Omental fat pad (tissue), 4 donors: ENCODE measurements at places on chromosomes 1 and 21.

DNA sequence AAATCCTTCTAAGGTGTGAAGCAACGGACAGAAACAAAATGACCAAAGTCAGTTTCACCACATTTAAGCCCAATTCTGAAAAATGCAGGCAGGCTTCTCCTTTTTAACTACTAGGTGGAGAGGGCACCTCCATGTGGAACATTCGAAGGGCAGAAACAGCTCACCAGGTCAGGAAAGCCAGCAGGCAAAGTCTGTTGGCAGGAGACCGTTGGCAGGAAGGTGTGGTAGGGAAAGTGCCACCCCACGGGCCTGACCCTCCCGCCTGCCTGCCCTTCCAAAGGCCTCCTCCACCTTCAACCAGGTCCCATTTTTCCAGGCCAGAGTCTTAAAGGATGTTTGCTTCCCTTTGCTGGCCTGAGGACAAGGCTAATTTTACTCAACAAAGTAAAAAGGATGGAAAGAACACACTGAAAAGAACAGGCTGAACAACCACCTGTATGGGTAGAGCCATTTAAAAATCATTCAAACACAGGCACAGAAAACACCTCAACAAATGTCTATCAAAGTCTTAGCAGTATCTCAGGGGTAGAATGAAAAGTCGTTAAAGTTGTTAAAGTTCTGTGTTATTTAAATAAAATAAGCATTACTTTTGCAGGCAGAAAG, 26.4 kb downstream of the CAPZB start:
- DNase-seq, result no peak

GRCh38 chr1:165354739-165355138, 1.8 kb downstream of the LMX1A start:
- DNase-seq, result no peak

DNA sequence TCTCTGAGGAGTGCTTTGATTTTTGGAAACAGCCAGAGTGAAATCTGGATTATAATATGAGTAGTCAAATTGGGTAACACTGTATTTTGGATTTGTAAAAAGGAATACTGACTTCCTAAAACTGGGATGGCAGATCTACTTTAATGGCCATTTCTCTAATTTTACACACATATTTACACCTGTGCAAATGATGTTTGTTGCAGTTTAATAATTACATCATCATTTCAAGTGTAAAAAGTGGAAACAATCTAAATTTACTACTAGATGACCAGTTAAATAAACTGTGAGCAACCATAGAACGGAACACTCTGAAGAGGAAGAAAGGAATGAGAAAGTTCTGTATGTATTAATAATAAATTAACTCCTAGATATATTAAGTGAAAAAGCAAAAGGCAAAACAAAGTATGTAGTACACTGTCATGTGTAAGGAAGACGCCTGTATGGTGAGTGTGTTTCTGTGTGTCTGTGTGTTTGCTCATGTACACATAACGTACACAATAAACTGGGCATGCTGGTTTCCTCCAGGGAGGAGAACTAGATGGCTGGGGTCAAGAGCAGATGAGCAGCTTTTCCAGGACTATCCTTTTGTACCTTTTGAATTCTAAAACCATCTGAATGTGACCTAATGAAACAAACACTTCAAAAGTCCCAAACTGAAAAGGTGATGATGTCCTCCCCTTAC, 2.9 kb upstream of the RHEX start:
- no peak for DNase-seq

DNA sequence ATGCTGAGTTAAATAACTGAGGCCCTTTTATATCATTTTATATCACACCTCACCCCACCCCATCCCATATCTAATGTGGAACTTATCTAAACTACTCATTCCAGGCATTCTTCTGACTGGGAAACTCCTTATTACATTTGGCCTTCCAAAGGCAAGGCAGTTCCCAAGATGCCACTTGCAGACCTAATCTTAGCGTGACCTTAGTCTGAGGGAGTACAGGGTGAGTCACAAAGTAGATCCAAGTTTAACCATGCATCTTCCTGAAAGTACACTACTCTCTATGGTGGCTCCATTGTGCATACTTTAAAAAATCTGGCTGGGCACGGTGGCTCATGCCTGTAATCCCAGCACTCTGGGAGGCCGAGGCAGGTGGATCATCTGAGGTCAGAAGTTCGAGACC, 353.6 kb upstream of the C1orf87 start:
- no peak for DNase-seq

GRCh38 chr1:71668065-71668464, 587.2 kb upstream of the ZRANB2 start:
- DNase-seq, result no peak

DNA sequence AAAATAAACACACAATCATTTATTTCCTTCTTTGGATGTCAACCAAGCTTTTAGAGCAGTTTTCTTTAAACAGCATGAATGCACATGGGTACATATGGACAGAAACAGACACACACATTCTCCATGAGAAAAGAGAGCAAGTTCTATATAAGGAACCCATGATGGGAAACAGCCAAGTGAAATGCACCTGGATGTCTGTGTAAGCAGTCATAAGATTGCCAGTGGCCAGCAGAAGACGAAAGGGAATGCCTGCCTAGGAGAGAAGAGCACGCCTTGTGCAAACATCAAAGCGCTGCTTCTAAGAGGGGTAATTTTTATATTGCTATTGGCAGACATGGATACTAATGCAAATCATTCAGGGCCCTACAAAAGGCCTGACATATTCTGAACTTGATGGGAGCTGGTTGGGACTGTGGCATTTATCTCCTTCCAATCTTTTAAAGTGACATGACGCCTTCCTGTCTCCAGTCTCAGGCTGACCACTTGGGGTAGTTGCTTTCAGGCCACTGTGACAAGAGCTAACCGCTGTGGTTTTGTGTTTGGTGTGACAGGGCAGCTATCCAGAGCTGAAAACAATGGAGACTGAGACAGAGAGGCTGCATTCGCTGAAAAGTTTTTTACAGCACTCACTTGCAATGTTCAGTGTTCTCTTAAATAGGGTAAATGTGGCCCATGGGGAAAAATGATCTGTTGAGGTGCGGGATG, 75.0 kb upstream of the DPT start:
- no peak for DNase-seq

- DNase-seq, result no peak
Observed at GRCh38 chr1:213123087-213123486, 72.0 kb downstream of the RPS6KC1 start.

- no peak for DNase-seq
Observed at GRCh38 chr1:112027696-112028095, 38.2 kb upstream of the KCND3 start.

DNA sequence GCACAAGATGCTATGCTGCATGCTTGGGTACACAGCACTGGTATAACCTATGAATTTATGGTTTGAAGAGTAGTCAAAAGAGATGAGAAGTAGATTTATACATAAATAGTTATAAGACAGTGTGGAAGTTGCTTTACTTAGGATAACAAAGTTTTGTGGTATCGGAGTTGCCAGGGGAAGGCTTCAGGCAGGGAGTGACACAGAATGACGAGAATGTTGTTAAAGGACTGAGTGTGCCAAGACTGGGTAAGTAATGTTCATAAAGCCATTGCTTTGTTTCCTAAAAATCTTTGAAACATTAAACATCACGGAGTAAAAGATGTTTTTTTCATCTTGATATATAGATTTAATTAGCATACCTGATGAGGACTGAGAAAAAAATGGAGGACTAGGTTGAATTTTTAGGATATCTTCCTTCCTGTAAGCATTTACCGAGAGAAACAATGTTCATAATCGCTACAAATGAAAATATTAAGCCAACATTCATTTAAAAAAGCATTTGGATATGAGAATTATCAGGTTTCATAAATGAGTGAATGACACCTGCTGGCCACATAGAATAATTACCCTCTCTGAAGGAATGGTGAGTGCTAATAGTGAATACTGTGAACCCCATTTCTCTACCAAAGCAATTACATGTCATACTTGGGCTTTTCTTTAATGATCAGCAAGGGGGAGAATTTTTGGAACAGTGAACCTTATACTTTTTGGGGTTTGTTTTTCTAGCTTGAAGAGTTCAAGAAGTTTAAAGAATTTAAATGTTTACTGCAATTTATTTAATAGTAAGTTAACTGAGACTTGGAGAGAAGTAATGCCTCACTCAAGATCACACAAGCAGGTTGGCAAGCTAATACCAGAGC, 28.4 kb downstream of the EXTL2 start:
- no peak for DNase-seq

GRCh38 chr21:45050345-45050796, 24.0 kb upstream of the ADARB1 start:
- no peak for DNase-seq

GRCh38 chr1:171141688-171142415, 43.2 kb upstream of the FMO2 start:
- no peak for DNase-seq

GRCh38 chr21:37711836-37712568, 204.3 kb downstream of the KCNJ6 start:
- no peak for DNase-seq

DNA sequence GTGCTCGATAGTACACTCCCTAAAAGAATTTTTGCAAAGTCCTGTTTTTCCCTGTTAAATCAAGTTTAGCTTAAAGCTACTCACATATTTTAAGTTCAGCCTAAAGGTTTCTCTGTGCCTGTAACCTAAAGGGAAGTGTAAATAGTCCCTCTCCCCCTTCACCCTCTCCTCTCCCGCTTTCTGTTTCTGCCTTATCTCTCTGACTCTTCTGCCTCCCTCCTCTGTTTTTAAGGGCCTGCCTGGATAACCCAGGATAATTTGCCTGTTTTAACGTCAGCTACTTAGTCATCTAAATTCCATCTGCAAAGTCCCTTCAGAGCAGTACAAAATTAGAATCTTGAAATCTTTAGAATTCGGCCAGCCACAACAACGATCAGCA, 92.6 kb downstream of the NID1 start:
- no peak for DNase-seq

GRCh38 chr1:110916669-110917306, 43.8 kb downstream of the CD53 start:
- no peak for DNase-seq

DNA sequence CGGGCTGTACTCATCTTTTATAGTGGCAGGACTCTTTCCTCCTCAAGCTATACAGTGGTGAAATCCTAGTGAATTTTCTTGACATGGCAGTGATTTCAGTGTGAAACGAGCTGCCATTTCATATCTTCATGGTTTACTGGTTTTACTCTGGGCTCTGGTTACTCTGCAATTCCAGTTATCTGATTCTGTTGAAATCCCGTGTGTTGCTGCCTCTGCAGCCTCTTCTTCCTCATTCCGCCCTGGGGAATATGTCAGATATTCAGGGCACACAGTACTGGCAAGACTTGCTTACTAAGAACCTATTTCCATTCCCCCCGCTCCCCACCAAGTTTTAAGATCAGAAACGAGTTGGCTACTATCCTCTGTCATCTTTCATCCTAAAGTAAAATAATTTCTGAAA, 7.9 kb upstream of the OR2B11 start:
- no peak for DNase-seq

- no peak for DNase-seq
Observed at GRCh38 chr1:100536031-100536430, 1.9 kb upstream of the GPR88 start.

DNA sequence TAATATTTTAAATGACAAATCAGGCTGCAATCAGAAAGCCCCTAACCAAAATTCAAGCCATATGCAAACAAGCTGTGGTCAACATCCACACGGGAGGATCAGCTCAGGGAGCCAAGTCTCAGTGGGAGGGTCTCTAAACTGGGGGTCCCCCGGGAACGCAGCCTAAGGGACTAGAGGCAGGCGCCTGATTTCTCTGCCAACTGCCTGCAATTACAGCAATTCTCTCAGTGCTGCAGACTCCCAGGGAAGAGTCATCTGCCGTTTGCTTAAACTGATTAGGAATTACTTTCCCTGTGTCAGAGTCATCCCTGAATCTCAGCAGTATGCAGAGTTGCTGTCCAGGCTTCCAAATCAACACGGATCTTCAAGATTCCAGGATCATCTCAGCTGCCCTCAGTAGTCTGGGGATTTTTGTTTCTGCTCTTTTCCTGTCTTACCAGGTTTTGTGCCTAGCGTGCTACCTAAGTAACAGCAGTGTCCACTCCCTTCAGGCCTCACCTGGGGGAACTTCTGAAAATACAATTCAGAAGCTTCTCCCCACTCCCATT, 247.8 kb downstream of the RRAGC start:
- no peak for DNase-seq

GRCh38 chr1:44569491-44569890, 104.8 kb downstream of the TMEM53 start:
- no peak for DNase-seq

- DNase-seq, result no peak
Observed at GRCh38 chr1:218494449-218494852, 149.3 kb downstream of the TGFB2 start.

GRCh38 chr1:3428899-3429298, 25.6 kb upstream of the ARHGEF16 start:
- no peak for DNase-seq

DNA sequence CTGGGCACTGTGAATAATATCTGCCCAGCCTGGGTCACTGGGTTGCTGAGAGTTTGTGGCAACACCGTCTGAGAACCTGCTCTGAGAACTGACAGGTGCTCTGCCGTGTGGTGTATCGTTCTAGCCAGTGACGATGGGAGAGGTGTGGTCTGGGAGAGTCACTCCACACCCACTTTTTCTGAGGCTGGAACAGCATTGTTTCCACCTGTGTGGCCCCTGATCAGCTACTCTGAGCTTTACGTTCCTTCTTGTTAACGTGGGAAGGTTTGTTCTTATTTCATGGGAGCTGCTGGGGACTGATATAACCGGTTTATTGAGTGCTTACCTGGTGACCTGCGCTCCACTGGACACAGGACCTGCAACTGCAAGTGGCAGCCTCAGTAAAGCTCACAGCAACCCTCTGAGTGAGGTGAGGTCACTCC, 34.8 kb upstream of the TENT5C start:
- no peak for DNase-seq

- no peak for DNase-seq
Observed at GRCh38 chr1:245965398-245965797, 541.7 kb downstream of the SMYD3 start.

GRCh38 chr1:11550664-11551283, 71.8 kb downstream of the DISP3 start:
- no peak for DNase-seq

GRCh38 chr1:227921461-227922185, 26.1 kb downstream of the WNT9A start:
- no peak for DNase-seq

DNA sequence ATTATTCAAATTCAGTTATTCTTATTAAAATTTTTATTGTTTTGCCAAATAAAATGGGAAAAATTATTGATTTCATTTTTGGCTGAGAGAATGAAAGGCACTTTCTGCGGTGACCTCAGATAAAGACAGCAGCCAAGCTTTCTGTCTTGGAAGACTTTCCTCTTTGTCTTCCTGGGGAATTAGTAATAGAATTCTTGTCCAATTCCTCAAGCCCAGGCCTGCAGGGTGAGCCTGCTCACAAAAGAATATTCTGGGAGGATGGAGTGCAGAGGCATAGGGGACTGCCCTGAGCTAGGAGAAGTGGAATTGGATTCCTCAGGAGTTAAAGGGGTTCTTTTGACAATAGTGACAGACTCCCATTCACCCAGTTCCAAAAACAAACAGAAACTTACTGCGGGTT, 614.5 kb upstream of the ADGRL2 start:
- DNase-seq, result no peak
